Fibroblast of skin of back (primary cell): ENCODE measurements at places on chromosomes 13 and 19.

GRCh38 chr13:98476538-98476966, 100.4 kb downstream of the STK24 start:
- peak; percentile 96 for DNase-seq

DNA sequence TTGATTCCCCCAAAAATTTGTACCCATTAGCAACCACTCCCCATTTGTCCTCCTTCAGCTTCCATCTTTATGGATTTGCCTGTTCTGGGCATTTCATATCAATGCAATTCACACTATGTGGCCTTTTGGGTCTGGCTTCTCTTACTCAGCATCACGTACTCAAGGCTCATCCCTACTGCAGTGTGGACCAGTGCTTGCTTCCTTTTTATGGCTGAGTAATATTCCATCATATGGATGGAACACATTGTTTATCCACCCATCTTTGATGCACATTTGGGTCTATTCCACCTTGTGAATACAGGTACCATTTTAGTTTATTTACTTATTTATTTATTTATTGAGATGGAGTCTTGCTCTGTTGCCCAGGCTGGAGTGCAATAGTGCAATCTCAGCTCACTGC, 12.5 kb upstream of the PIK3R2 start:
- no peak for DNase-seq

GRCh38 chr19:18440936-18441803, 3.2 kb upstream of the ISYNA1 start:
- no peak for DNase-seq

GRCh38 chr19:30788105-30788765, 416.1 kb downstream of the ZNF536 start:
- no peak for DNase-seq

GRCh38 chr19:11164296-11164695, 8.7 kb upstream of the SPC24 start:
- DNase-seq, result no peak

- DNase-seq, result no peak
These were observed 156.2 kb downstream of the COG6 start for GRCh38 chr13:39811696-39812095.

DNA sequence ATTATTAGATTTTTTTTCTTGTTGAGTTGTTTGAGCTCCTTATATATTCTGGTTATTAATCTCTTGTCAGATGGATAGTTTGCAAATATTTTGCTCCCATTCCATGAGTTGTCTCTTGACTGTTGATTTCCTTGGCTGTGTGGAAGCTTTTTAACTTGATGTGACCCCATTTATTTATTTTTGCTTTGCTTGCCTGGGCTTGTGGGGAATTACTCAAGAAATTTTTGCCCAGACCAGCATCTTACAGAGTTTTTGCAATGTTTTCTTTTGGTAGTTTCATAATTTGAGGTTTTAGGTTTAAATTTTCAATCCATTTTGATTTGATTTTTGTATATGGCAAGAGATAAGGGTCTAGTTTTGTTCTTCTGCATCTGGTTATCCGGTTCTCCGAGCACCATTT, 124.7 kb downstream of the PCCA start:
- DNase-seq, result no peak

DNA sequence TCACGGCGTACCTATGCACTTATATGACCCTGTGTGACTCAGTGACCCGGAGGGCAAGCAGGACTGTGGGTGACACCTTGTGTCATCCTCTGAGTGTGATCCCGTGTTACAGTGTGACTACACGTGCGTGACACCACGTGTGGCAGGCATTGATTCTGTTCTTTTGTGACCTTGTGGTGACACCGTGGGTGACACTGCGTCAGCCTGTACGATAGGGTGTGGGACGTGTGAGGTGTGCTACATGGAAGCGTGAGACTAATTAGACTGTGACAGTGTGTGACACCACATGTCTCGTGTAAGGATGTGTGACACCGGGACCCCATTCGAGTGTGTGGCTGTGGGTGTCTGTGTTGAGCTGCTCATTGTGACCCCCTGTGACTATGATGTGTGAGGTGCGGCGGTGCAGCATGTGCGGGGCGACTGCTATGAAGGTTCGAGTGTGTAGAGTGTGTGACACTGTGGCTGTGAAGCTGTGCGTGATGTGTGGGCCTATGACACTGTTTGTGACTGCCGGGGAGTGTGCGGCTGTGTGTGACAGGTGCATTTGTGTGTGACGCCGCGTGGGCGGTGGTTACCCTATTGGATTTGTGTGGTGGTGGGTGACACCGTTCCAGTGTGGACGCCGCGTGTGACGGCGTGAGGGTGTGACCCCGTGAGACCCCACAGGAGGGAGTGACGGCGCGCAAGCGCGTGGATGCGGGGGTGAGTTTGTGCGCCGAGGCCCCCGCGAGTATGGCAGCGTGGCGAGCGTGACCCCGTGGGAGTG, 399 bp upstream of the SPTBN4 start:
- no peak for DNase-seq

GRCh38 chr19:34497112-34497805, 15.7 kb downstream of the WTIP start:
- DNase-seq, result no peak

DNA sequence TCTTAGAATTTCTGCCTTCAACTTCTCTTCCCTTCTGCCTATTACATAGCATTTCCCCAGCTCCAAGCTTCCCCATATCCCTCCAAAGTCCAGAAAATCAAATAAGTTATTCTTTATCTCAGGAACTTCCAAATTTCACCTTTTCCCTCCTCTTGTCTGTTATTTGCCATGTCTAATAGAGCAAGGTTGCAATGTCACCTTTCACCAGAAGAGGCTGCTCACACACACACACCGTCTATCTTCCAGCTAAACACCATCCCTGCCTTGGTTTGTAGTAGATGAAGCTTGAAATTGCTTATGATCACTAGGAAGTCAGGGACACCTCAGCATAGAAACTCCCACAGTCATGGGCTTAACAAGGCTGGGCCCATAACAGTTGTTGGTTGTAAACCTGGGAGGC, 48.4 kb downstream of the ZNRF4 start:
- no peak for DNase-seq

DNA sequence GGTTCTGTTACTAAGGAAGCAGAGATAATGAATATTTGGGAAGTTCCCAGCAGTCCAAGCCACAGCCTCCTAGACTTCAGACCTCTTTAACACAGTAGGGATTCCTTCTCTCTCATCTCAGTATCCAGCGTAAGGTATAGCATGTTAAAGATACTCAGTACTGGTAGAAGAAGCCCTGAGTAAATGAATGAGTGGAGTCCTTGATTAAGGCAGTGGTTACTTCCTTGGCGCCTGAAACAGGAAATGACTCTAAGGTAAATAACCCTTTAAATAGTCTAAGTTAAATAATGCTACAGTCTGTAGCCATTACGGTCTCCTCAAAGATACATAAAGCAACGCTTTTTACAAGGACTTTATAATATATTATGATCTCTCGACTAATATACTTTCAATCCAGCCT, 650.8 kb upstream of the MIR17HG start:
- peak; percentile 6 for DNase-seq

GRCh38 chr13:44287958-44288357, 85.7 kb upstream of the SERP2 start:
- no peak for DNase-seq

- DNase-seq, result no peak
These were observed 6.4 kb upstream of the FOXO1 start for GRCh38 chr13:40672765-40673397.

DNA sequence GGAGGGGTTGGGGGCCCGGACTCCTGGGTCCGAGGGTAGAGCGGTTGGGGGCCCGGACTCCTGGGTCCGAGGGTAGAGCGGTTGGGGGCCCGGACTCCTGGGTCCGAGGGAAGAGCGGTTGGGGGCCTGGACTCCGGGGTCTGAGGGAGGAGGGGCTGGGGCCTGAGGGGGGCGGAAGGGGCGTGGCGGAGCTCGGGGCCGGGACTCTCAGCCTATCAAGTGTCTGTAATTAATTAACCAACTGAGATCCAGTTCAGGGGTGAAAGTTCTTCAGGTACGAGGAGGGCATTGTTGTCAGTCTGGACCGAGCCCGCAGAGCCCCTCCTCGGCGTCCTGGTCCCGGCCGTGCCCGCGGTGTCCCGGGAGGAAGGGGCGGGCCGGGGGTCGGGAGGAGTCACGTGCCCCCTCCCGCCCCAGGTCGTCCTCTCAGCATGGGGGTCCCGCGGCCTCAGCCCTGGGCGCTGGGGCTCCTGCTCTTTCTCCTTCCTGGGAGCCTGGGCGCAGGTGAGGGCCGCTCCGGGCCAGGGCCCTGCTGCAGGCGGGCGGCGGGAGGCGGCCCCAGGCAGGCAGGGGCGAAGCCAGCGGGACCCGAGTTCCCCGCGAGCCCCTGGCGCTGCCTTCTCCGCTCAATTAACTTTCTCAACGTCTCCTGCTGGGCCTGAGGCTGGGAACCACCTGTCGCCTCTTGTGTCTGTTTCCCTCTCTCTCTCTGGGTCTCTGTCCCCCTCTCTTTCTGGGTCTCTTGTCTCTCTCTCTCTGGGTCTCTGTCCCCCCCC, 697 bp downstream of the FCGRT start:
- DNase-seq, result no peak

- DNase-seq, result no peak
These were observed 17.8 kb downstream of the FLT1 start for GRCh38 chr13:28476919-28477708.

GRCh38 chr19:18298601-18299000, 17.2 kb upstream of the JUND start:
- no peak for DNase-seq

- DNase-seq, result no peak
These were observed 533.2 kb upstream of the PCDH9 start for GRCh38 chr13:67763384-67763783.

- no peak for DNase-seq
These were observed 211.2 kb downstream of the OXGR1 start for GRCh38 chr13:96783057-96783456.

DNA sequence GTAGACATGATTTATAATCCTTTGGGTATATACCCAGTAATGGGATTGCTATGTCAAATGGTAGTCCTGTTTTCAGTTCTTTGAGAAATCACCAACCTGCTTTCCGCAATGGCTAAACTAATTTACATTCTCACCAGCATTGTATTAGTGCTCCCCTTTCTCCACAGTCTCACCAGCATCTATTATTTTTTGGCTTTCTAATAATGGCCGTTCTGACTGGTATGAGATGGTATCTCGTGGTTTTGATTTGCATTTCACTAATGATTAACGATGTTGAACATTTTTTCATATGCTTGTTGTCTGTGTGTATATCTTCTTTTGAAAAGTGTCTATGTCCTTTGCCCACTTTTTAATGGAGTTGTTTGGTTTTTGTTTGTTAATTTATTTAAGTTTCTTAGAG, 165.1 kb downstream of the PDS5B start:
- DNase-seq, result no peak

DNA sequence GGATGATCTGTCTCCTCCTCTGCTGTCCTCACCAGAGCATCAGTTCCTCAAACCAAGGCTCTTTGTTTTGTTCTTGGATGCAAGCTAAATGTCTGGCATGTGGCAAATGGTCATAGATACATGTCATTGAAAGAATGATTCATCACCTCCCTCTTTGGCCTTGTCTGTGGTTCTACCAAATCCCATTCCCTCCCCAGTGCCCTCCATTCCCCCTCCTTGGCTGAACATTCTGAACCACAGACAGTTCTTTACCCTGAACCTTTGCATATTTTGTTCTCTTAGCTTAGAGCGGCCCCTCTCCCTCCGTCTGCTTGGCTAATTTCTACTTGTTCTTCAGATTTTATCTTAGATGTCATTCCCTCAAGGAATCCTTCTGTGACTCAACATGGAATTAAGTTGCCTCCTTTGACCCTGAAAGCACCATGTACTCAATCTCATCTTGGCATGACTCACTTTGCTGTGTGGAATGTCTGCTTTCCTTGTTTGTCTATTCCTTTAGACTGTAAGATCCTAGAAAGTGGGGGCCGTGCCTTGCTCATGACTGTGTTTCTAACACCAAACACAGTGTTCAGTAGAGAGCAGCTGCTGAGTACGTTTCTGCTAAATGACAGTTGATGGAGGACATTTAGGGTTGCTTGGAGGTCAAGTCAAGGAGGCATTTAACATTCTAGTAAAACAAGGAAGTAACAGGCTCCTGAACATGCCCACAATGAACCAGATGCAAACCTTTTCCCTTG, 8.1 kb downstream of the ALOX5AP start:
- DNase-seq, result peak; percentile 100

GRCh38 chr19:8571006-8571411, 6.2 kb downstream of the MYO1F start:
- DNase-seq, result peak; percentile 75

DNA sequence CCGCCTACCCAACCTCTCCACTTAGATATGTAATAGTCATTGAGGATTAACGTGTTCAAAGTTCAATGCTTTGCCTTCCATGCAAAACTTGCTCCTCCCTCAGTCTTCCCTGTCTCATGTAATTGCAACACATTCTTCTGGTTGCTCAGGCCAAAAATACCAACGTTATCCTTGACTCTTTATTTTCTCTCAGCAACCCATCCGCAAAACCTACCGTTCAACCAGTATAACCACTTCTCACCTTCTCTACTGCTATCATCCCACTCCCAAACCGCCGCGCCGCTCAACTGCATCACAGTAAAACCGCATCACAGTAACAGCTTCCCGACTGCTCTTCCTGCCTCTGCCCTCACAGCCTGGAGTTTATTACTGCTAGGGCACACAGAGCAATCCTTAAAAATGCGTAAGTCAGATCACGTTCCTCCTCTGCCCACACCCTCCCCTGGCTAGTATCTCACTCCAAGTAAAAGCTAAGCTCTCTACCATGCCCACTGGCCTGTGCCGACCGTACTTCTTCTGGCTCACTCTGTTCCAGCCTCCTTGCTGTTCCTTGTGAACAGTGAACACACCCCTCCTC, 8.2 kb downstream of the MTIF3 start:
- no peak for DNase-seq

DNA sequence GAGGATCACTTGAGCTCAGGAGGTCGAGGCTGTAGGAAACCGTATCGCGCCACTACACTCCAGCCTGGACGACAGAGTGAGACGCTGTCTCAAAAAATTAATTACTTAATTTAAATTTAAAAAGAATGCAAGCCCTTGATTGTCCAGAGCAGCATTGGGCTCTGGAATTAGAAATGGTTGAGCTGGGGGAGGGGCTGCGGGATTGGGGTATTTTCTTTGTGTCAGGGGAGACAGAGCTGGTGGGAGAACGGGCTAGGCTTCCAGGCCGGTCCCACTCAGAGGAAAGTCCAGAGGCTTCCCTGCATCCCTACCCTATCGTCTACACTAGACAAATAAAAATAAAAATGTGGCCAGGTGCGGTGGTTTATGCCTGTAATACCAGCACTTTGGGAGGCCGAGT, 2.2 kb upstream of the RAB3A start:
- no peak for DNase-seq

GRCh38 chr13:37679043-37679442, 80.5 kb upstream of the POSTN start:
- no peak for DNase-seq

- no peak for DNase-seq
These were observed 5.1 kb downstream of the IRGC start for GRCh38 chr19:43720936-43721335.

GRCh38 chr19:6772866-6773322, 386 bp downstream of the VAV1 start:
- no peak for DNase-seq
